Activated T-cell treated with anti-CD3 and anti-CD28 coated beads, Interleukin-2, amount 50 U/mL, for 72 hours (primary cell): ENCODE measurements at places on chromosomes 1 and 21.

GRCh38 chr1:112998592-112999235 lies 42.7 kb upstream of the SLC16A1 start:
- DNase-seq, result no peak

GRCh38 chr1:85554630-85555327 lies 25.8 kb upstream of the CCN1 start:
- no peak for DNase-seq

DNA sequence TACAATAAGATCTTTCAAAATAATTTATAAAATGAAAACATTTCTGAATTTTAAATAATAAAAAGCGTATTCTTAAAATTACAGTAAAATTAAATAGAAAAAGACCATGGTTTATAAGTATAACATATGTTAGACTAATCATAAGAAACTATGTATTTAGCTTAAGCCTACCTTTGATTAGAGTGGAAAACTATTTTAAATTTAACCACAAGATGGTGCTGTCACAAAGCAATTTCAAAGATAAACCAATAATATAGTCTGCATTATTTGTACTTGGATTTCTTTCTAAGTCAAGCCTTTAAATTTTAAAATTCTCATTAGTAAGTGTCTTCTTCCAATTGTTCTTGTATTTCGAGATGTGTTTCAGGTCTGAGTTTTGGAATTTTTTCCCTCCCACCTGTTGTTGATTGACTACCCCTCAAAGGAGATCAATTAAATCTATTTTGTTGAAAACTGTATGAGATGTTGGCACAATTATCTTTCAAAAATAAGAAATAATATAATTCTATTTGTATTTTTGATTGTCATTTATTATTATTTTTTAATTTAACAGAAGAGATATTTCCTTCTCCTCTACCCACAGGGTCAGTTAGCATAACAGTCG lies 459.8 kb downstream of the KCNT2 start:
- no peak for DNase-seq

DNA sequence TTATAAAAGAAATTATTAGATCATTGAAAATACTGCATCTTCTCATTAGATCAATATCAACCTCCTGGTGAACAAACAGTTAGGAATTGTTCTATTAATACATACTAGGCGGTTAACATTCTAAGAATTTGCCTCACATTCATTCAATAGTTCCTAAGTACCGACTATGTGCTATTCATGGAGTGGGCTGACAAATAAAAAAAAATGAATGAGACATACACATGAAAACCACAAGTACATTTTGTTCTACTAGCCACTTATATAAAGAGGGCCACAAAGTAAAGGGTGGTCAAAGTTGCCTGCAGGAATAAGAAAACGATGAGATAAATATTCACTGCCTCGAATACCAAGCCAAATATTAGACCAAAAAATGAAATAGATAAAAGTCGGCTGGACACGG lies 294.4 kb downstream of the SDCCAG8 start:
- no peak for DNase-seq

- no peak for DNase-seq
These were observed 1.3 kb downstream of the ADARB1 start for GRCh38 chr21:45075596-45076244.

DNA sequence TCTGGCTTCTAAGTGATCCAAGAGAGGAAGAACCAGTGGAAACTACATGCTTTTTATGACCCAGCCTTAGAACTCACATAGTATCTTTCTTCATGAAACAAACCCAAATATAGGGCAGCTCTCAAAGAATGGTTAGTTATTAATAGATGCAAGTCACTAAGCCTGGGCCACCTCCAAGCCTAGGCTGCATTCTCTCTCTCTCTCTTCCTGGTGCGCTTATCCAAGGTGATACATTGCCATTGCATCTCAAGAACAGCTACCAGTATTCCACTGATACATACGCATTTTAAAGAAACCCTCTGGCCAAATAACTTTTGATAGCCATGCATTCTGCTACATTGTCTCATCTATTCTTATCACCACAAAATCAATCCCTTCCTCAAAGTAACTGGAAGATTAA lies 455.6 kb upstream of the ADGRL2 start:
- no peak for DNase-seq

- DNase-seq, result no peak
These were observed 49.1 kb downstream of the GLIS1 start for GRCh38 chr1:53689736-53690326.

DNA sequence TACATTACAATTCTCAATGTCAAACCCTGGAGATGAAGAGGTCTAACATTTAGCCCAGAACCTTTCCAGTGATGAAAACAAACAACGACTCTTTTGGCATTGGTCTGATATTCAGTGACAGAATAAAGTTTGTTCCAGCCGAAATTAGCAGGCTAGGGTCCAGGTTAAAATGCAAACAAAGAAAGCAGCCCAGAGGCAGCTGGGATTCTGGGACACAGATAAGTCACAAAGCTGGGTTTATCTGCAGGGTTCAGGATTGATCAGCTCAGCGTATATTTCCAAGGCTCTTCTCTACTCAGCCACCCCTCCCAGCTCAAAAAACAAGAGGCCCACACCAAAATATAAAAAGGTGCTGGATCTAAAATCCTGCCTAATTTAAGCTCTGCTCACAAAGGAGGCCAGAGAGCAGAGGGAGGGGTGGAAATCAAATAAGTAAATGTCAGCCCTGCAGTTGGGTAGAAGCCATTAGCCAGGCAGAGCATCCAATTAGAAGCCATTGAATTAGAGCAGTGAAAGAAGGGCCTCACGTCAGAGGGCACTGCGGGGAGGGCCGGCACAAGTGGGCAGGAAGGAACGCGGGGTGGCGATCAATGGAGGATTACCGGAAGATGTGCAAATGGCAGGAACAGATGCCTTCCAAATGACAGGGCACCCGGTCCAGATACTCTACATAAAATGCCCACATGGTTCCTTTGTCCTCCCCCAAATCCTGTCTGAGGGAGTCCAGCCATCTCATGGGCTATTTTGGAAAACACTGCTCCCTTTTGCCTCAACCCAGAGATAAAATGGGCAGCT lies 3.2 kb upstream of the KLHDC8A start:
- no peak for DNase-seq

GRCh38 chr1:24051206-24051945 lies 60.6 kb downstream of the MYOM3 start:
- no peak for DNase-seq

GRCh38 chr1:224435318-224435763 lies 744 bp upstream of the WDR26 start:
- peak; percentile 23 for DNase-seq

- DNase-seq, result no peak
These were observed 49.2 kb upstream of the COL24A1 start for GRCh38 chr1:86205741-86206140.

DNA sequence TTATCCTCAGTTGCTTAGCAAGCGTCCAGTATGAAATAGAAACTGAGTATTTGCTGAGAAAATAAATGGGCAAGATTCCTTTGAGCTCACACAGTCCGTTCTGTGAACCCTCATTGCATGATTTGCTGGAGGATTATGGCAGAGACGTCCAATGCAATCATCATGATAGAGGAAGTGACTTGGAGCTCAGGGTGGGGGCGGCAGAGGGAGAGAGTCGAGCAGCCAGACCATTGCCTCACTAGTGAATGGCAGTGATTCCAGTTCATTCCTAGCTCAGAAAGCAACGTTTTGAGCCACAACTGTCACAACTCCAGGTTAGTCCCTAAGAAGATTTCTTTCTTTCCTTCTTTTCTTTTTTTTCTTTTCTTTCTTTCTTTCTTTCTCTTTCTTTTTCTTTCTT lies 27.5 kb upstream of the COL9A2 start:
- peak; percentile 44 for DNase-seq

GRCh38 chr1:184191181-184191621 lies 139.7 kb downstream of the TSEN15 start:
- DNase-seq, result no peak

DNA sequence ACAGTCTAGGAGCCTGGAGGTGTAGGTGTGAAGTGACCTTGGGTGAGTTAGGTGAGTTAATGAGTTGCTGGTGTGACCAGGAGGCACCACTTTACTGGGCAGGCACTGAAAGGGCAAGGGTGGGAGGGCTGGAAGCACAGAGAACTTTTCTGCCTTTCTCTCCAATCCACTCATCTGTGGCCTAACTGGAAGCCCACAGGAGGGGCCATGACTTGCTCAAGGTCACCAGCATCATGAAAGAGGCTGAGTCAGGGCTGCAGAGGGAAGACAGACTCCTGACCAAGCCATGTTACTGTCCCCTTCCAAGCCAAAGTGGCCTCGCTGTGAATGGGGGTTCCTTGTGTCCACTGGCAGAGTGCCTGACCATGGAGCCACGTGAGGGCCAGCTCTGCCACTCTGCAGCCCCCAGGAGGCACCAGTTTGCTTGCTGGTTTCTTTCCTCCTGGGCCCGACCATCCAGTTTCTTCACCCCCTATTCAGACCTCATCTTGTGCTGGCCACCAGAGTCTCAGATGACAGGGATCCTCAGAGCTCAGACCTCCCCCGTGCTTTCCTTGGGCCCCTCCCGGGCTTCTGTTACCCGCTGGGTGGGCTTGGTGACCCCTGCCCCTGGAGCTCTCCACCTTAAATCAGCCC lies 4.3 kb upstream of the BSND start:
- no peak for DNase-seq

DNA sequence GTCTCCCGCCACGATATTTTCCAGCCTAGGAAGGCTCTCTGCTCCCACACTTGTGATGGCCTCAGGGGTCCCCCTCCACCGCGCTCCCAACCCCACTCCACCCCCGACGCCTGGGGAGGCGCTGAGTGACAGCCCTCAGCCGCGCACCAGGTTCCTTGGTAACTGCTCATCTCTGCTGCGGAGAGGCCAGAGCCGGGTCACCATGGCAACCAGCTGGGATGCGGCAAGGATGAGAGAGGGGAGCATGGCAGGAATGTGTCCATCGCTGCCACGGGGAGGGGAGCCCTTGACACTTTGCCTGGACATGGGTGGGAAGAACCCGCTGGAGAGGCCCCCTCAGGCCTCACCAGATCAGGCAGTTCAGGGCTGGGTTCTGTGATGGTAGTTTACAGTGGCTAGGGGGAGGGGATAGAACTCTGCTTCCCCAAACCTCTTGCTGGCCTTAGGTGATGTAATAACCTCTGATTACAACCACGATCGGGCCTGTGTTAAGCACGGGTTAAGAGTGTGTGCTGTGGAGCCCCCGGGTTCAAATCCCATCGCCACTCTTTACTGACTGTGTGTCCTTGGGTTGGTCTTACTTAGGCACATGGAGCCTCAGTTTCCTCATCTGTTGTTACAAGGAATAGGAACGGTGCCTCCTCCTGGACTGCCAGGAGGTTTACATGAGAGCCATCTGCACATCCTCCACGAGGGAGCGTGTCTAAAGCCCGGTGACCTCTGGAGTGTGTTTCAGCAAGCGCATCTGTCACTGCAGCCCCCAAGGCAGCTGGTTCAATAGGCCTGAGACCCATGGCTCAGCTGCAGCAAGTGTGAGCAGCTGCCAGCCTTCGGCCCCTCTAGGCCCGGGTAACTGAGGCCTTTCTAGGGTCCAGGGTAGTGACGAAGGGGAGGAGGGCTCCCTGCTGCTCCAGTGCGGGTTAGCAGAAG lies 6.3 kb downstream of the KIF17 start:
- DNase-seq, result no peak

DNA sequence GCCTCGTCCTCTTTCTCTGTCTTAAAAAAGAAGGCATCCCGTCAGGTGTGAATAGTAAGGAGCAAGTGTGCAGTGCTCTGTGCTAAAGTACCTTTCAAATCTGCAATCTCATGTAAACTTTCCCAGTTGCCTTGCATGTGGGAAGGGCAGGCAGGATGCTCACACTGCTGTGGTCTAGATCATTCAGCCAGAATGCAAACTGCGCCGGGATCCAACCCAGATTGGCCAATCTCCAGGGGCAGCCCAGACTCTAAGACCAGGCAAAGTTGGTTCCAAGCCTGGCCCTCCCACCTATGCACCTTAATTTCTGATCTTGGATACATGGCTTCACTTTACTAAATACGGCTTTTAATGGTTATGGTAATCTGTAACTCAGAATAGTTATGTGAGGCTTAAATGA lies 3.2 kb upstream of the MAP1LC3C start:
- DNase-seq, result no peak

DNA sequence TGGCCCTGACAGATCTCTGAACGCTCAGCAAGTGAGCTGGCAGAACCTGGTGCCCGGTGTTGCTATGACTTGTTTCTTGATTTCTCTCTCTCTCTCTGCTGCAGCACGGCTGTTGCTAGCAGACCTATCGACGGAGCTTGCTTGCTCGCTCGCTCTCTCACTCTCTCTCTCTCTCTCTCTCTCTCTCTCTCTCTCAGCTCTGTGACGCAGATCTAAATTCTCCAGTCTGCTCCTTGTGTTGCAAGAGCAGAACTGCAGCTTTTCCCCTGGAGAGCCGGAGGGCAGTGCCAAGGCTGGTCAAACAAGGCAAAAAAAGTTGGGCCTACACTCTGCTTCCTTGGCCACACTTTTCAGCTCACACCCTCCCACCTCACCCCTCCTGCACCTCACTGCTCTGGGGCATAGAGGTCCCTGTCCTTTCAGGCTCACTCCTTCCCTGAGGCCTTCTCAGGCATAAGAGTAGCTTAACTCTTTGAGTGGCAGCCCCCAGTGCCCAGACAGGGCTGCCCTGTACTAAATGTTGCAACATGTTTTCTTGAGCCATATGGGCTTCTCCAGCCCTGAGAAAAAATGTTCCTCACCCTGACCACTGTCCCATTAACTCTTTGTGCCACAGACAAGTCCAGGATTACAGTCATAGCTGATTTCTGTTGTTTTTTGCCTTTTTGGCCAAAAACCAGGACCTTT lies 72.2 kb downstream of the CD46 start:
- DNase-seq, result peak; percentile 78

DNA sequence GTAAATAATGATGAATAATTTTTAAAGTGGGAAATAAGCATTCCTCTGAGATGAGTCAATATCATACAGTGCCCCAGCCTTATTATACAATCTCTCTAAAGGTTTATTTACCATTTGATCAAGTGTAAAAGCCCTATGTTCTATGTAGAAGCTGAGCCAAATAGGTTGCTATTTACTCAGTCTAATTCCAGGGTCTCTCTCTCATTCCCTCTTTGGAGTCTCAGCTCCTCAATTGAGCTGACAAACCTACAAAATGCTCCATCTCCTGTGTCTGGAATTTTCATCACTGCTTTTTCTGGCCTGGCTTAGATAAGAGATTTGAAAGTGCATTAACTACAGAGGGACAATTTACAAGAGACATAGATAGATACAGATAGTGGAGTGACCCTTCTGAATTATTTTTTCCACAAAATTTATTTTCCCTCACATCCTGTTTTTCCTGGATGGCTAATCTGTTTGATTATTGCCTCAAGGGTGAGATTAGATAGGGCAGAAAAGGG lies 24.8 kb upstream of the USH2A start:
- DNase-seq, result no peak
